ENCODE measurements at places on chromosomes 3 and 15.

DNA sequence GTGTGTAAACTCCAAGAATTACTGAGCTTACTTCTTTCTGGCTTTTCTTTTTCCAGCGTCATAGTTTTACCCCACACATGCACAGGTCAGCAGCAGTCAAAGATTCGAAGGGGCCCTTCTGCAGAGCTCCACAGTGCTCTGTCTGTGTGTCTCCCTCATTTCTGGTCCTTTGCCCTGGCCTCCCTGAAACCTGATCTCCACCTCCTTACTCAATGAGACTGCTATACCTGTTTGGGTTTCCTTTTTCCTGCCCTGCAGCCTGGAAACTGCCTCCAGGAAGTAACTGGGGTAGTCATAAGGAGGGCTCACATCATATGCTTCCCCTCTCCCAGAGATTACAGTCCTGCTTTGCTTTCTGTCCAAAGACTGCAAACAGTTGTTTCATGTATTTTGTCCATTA, 82.8 kb upstream of the TNIK start:
- DNase-seq: no peak

DNA sequence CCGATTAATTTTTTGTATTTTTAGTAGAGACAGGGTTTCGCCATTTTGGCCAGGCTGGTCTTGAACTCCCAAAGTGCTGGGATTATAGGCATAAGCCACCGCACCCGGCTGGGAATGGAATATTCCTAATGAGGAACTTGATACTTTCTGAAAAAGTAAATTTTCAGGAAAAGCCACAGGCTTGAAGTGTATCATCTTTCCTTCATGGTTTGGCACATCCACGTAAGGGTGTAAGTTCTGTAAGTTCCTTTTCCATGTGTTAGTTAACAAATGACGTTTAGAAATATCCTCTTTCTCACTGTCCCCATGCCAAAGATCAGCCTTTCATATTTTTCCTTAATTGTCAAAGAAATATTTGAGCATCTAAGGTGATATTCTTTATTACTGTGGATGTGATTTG, 24.9 kb downstream of the TMEM45A start:
- DNase-seq: no peak

GRCh38 chr3:39221141-39221530, 28.7 kb upstream of the XIRP1 start:
- DNase-seq: no peak

DNA sequence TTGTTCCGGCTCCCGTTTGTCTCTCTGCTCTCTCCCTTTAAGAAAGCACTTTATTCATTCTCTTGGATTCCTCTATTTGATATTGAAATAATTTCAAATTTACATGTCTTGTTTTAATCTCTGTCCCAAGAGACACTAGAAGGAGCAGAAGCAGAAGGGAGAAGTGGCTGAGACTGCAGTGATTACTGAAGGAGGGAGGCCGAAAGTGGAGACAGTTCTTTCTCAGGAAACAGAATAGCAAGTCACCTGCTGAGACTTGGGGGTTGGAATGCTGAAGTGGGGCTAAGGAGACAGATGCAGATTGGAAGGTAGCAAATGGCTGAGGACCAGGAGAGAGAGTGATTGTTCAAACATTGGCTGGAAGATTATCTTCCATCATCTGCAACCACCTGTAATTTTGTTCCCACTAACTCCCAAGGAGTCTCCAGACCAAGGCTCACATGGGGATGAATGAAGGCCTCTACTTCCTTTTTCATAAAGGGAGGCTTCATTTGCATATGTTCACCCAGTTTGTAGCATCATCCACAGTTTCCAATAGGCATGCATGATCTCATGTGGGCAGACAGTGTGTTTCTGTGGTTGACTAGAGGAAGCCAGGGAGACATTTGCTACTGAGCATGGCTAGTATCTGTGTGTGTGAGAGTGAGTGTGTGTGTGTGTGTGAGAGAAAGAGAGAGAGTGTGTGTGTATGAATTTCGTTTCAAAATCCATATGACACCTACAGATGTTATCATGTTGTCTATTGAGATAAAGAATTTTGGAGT, 24.0 kb downstream of the LTF start:
- no peak for DNase-seq

DNA sequence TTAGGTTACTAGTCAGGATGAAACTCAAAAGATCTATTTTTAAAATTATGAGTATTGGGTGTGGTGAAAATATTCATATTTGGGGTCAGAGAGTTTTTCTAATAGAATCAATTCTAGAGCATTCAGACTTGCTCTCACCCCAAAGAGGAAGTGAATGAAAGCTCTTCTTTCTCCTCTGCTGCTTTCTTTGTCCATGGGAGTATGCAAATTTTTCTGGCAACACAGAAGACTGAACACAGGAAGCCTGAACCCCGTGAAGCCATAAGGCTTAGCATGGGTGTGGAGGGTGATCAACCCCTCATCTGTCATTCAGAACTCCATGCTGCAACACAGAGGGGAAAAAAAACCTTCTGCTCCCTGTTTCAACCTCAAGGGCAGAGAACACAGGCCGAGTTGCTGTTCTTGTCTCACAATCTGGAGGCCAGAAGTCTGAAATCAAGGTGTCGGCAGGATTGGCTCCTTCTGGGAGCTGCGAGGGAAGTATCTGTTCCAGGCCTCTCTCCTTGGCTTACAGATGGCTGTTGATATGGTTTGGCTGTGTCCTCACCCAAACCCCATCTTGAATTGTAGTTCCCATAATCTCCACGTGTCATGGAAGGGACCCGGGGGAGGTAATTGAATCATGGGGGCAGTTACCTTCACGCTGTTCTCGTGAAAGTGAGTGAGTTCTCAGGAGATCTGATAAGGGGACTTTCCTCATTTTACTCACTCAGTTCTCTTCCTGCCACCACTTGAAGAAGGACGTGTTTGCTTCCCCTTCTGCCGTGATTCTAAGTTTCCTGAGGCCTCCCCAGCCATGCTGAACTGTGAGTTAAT, 33.7 kb upstream of the CD47 start:
- no peak for DNase-seq

- DNase-seq: peak; percentile 42
Measured at GRCh38 chr3:188396251-188396650, 242.3 kb downstream of the LPP start.
